ENCODE measurements at places on chromosomes 4 and X. TPM values are rescaled to one million over a fixed set of nuclear protein-coding genes. Genes with fewer than 3 reads are reported as not detected.

- no peak for DNase-seq
- H3K36me3 ChIP-seq = no peaks in the 10 kb centered on the region
- no peaks in the 10 kb centered on the region for H3K4me1 ChIP-seq
- H3K4me3 ChIP-seq = no peak overlapping the region
- no peaks in the 10 kb centered on the region for H3K27me3 ChIP-seq
- no peak overlapping the region for H3K27ac ChIP-seq
Observed at GRCh38 chrX:27591938-27592337, 1.8 kb downstream of the DCAF8L2 start.

DNA sequence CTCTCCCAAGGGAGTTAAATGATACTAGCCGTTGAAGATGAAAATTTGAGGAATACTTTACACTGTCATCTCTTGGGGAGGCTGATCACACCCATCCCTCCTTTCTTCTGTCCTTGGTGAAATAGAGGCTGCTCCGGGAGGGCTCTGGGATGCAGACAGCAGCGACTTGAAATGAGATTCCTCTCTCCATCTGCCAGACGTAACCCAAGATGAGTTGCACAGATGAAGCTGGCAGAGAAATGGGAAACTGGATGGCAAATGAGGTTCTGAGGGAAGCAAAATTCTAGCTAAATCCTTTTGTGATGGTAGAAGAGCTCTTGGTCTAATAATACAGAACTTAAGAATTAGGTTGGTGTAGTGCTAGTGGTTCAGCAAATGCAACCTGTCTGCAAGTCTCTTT is 201.4 kb downstream of the AASDH start:
- peaks cover 8% of the 10 kb centered on the region for H3K4me1 ChIP-seq
- H3K27ac ChIP-seq = no peak overlapping the region
- no peak overlapping the region for H3K4me3 ChIP-seq
- no peak for DNase-seq
- no peaks in the 10 kb centered on the region for H3K36me3 ChIP-seq

DNA sequence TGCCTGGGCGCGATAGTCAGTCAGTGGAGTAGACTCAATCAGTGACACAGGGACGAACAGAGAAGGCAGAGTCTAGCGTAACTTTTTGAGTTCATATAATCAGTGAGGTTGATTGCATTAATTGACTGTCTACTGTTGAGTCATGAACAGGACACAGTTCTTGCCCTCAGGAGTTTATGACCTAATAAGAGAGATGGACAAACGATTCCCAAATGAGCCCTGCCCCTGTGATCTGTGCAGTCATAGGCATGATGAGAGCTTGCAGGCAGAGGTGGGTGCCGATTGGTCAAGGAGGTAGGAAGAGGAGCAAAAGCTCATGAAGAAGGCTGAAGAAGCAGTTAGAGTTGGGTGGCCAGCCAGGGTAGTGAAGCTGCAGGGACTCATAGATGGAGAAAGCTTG is 57.1 kb downstream of the ADD1 start:
- no peak for DNase-seq
- H3K4me1 ChIP-seq = no peaks in the 10 kb centered on the region
- no peaks in the 10 kb centered on the region for H3K27me3 ChIP-seq
- peaks cover 58% of the 10 kb centered on the region for H3K36me3 ChIP-seq

- no peaks in the 10 kb centered on the region for H3K27me3 ChIP-seq
- no peaks in the 10 kb centered on the region for H3K4me1 ChIP-seq
- no peak for DNase-seq
- H3K27ac ChIP-seq = no peak overlapping the region
- H3K4me3 ChIP-seq = no peak overlapping the region
Observed at GRCh38 chrX:106331606-106332005, 163.5 kb downstream of the PWWP3B start.

- peaks cover 5% of the 10 kb centered on the region for H3K27me3 ChIP-seq
- H3K36me3 ChIP-seq = no peaks in the 10 kb centered on the region
- no peaks in the 10 kb centered on the region for H3K4me1 ChIP-seq
- H3K27ac ChIP-seq = no peak overlapping the region
Observed at GRCh38 chrX:135477576-135477975, 42.9 kb upstream of the INTS6L start.

The CSN1S1 gene
- not detected for total RNA-seq
